ENCODE measurements at places on chromosomes 5 and 9.

GRCh38 chr5:127762412-127762811, 59.2 kb downstream of the CCDC192 start:
- no peak for DNase-seq

DNA sequence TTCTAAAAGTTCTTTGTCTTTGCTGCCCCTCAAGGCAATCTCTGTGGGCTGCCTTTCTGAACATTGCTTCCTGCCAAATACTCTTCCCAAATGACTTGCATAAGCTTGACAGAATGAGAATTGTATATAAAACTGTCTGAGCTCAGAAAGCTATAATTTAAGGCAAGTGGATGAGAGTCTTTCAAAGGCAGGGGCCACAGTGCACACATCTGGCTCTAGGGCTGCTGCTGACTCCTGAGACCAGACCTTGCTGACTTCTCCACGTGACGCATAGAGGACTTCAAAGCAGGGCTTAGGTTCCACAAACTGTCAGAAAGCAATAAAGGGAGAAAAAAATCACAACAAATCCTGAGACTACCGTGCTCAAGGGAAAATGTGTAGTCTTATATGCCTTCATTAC, 79.4 kb upstream of the DIRAS2 start:
- DNase-seq, result no peak

GRCh38 chr9:27888661-27889295, 315.5 kb upstream of the C9orf72 start:
- DNase-seq, result peak; percentile 55

GRCh38 chr5:158852622-158853021, 247.1 kb downstream of the EBF1 start:
- DNase-seq, result no peak

GRCh38 chr9:87096506-87096905, 149.2 kb upstream of the GAS1 start:
- DNase-seq, result no peak

DNA sequence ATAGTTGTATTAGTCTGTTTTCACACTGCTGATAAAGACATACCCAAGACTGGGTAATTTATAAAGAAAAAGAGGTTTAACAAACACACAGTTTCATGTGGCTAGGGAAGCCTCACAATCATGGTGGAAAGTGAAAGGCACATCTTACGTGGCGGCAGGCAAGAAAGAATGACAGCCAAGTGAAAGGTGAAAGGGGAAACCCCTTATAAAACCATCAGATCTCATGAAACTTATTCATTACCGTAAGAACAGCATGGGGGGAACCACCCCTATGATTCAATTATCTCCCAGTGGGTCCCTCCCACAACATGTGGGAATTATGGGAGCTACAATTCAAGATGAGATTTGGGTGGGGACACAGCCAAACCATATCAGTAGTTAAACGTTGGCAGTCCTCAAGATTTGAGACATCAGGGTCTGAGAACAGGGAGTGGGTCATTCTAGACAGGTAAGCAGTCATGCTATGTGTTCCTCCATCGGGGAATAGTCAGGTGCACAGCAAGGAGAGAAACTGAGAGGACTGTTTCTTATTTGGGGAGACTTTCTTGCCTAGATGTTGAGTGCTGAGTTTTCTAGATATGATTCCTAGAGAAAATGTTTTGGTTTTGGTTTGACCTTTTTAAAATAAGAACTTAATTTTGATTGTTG, 45.8 kb upstream of the ENTREP1 start:
- no peak for DNase-seq

DNA sequence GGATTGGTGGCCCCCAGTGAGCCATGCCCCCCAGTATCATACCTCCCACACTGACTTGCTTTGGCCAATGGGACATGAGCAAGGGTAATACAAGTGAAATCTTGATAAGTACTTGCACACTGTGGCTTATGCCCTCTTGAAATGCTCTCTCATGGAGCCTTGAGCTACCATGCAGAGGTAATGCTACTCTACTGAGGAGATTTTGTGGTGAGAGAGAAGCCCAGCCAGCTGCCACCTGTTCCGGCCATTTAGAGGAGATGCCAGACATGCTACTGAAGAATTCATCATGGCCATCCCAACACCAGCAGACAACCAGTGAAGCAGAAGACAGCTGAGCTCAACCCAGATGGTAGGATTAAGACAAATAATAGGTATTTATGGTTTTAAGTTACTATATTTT, 299.5 kb downstream of the MEF2C start:
- DNase-seq, result no peak

DNA sequence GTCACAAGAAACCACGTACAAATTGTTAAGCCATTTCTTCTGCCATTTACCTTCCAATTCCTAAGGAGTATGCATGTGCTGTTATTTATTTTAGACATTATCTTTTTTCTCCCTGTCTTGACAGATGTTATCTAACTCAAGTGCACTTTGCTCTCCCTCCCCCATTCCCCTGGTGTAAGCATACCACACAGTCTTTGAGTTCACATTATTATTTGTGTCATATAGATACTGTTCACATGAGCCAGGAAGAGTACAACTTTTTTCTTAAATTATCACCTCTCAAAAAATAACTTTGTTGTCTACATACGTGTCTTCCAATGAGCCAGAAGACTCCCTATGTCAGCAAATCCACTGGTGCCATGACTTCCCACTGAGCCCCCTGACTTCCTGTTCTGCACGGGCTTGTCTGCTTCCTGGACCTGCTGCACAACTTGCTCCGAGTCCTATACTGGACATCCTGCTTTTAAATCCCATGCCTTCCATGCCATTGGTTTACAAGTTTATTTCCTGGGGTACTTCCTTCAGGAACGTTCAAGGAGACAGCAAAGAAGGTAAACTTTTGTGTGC, 19.9 kb upstream of the FAM120A start:
- no peak for DNase-seq

GRCh38 chr9:94870793-94871558, 144.5 kb downstream of the AOPEP start:
- no peak for DNase-seq

GRCh38 chr9:134489621-134490408, 151.8 kb upstream of the COL5A1 start:
- no peak for DNase-seq

DNA sequence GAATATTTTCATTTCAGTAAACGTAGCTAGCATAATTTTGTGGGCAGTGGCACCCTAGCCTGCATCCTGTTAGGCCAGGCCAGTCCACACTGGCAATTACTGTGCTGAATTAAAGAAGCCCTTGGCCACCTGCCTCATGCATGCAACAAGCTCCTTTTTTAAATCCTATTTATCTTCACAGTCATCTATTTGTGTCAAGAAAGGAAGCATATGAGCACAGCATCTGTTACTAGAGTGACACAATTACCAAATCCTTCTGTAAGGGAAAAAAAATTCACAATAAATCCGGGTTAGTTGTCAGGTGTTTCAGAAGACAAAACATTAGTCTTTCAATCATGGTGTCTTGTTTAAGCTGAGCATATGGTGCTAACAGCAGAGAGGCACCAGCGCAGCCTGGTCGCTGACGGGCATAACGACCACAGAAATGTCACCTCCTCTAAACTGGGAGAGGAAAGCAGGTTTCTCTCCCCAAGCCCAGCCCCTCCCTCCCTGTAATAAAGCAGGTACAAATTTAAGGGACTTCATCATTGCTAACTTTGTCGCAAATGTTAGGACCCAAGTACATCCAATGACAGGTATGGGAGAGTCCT, 520.6 kb downstream of the CTNND2 start:
- DNase-seq, result no peak

- DNase-seq, result no peak
These were observed 94.0 kb downstream of the ZNF608 start for GRCh38 chr5:124652514-124652819.

GRCh38 chr9:36791222-36791950, 218.7 kb downstream of the MELK start:
- no peak for DNase-seq

- no peak for DNase-seq
These were observed 180.8 kb downstream of the GAPVD1 start for GRCh38 chr9:125442452-125442851.

DNA sequence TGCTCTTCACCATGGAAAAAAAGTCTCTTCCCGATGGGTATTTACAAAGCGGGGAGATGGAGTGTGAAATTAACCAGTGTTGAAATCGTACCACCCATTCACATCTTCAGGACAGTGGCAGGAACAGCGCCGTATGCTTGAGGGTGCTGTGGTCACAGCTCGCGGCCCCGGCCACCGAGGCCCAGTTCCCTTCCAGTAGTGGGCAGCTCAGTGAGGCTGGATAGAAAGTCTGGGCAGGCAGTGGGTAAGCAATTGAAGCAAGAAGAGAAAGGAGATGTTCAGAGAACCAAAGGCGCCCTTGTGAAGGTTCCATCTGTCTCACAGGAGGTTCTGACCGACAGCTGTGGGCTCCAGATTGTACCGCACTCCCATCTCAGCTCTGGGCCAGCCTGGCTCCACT, 59.1 kb downstream of the SECISBP2 start:
- no peak for DNase-seq

DNA sequence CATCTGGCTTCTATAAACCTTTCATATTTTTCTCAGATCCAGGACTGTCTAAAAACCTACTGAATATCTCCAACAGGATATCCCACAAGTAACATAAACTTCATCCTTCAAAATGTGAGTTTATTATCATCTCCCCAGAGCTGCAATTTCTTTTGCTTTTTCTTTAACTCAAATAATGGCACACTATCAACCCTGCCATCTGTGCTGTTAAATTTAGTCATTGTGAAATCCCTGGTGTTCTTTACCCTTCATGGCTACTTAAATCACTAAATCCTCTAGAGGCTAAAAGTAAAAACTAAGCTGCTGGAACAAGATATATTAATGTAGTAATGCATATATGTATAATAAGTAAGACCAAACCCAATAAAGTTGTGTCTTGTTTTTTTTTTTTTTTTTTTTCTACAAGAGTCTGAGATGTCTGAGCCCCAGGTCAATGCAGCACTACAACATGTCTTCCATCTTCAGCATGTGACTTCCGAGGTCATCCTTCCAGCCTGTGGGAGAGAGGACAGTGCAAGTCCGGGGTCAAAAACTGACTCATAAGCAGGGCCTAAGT, 362.9 kb downstream of the ADGRV1 start:
- DNase-seq, result no peak

- DNase-seq, result peak; percentile 86
These were observed 4.4 kb upstream of the ST6GALNAC6 start for GRCh38 chr9:127903557-127904475.

DNA sequence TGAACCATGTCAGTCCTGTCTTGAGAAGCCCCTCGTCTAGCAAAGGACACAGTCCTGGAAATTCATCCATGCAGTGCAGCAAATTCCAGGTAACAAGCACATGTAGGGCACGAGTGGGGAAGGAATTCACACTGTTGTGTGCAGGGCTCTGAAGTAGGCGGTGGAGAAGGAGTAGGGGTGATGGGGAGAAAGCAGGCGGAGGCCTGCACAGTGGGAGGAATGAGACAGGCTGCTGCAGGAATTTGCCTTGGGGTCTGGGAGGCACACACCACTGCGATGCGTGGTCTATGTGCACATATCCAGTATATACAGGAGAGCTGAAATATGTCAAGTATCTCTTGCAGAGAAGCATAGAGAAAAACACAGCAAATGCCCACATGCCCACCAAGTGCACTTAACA, 249.2 kb upstream of the IRX2 start:
- DNase-seq, result no peak

DNA sequence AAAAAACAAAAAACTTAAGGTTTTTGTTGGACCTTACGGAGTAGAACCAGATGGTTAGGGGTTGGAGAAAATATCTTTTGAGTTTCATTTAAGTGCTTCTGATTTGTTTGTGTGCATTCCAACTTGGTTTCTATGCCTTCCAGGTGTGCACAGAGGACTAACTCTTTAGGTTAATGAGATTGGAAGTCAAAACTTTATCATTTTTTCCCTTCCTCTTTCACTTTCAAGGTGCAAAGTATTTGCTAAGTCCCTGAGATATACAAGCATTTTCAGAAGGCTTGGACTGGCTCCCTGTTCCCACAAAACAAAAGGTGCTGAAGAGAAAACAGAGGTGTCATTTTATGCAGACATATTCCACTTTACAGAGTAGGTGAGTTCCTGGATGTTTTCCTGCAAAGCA, 30.3 kb upstream of the CER1 start:
- no peak for DNase-seq

DNA sequence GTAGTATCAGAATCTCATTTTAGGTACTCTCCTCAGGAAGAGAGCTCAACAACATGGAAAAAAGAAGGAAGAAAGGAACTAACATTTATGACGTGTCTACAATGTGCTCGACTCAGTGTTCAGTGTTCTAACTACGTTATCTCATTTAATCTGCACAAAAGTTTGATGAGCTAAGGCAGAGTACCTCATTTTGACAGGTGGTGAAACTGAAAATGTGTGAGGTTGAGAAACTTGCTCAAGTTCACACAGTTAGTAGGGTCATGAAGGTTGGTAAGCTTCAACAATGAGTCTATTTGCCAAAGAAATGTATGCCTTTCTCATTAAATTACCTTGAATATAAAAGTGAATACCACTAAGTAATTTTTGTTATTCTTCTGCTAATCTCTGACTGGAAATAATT, 165.1 kb downstream of the CAAP1 start:
- DNase-seq, result no peak

GRCh38 chr5:54746346-54746745, 228.8 kb downstream of the SNX18 start:
- DNase-seq, result no peak

- DNase-seq, result no peak
These were observed 22.4 kb upstream of the THG1L start for GRCh38 chr5:157708866-157709265.

GRCh38 chr5:126056352-126056751, 366.9 kb upstream of the GRAMD2B start:
- no peak for DNase-seq

DNA sequence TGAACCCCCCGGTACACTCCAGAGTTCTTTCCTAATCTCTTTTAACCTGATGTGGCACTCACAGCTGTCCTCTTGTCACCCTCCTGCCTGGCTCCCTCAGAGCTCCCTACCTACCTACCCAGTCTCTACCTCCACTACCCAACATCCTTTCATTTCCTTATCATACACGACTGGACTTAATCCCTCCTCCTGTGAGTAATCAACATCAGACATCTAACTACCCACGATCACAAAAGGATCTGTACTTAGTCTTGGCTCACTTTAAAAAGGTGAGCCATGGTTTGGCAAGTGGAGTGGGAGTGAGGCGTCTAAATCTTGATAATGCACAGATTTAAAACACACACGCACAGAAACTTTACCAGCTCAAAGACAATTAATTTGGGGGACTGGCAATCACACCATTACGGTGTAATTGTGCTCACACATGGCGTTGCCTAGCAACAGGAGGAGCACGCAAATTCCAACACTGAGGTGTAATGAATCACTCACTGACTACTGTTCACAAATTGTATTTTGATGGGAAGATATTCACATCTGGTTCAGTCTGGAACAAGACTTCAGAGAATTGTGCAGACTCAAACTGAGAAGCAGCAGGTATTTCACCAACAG, 235.9 kb downstream of the EPB41L4A start:
- DNase-seq, result no peak

GRCh38 chr9:73595036-73595545, 443.4 kb downstream of the ANXA1 start:
- no peak for DNase-seq
